ENCODE measurements at places on chromosomes 11 and 22. TPM values are rescaled to one million over a fixed set of nuclear protein-coding genes. Genes with fewer than 3 reads are reported as not detected.
A peak's percentile ranks its signal among the peaks of the same experiment; 100 is the strongest.

Gene OR52I2
- total RNA-seq: not detected

Gene SLC7A4
- total RNA-seq: 0.64 TPM

Gene UPB1
- total RNA-seq: 0.32 TPM

Gene YPEL1
- total RNA-seq: 4.6 TPM

GRCh38 chr11:61890529-61891330, 615 bp downstream of the FADS3 start:
- DNase-seq: peak; percentile 38

- DNase-seq: no peak
Measured at GRCh38 chr11:129928923-129929692, 33.7 kb upstream of the NFRKB start.

DNA sequence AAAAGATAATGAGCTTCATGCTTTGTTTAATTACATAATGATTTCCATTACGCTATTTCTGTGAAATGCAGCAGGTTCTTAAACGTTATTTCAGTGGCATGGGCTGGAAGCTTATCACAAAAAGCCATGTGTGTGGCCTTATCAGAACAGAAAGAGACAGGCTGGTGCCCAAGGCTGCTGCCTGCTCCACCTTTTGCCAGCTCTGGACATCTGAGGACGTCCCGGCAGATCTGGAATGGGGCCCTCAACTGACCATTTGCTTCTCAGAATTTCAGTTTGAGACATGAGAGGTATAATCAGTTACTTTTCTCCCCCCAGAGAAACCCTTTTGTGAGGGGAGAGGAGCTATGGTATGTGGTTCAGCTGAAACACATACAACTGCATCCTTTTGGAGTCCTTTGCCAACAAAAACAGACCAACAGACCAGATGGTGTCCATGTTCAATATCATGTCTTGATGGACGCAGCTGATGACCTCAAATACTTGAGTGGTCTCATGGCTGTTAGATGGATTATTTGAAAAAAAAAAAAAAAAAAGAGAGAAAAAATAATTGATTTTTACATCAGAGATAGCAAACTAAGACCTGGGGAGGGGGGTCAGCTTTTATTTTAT, 8.6 kb downstream of the CDPF1 start:
- no peak for DNase-seq

DNA sequence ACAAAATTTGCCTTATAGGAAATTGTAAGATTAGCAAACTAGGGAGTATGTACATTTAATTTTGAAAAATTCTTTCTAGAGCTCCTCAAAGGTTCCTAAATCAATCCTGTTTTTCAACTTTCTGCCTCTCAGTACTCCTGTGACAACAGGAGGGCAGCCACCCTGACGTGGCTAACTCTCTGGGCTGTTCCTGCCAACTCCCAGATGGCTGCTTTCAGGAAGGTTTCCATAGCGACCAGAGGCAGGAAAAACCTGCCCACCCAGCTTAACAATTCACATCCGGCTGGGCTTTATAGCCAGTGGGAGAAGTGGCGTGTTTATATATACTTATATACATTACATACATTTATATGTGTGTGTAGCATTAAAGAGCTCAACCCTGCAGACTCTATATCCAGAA, 26.5 kb downstream of the SGSM3 start:
- DNase-seq: peak; percentile 85

GRCh38 chr11:78802058-78802761, 227.5 kb upstream of the NARS2 start:
- DNase-seq: no peak
